ENCODE measurements at places on chromosomes 3 and 15.

DNA sequence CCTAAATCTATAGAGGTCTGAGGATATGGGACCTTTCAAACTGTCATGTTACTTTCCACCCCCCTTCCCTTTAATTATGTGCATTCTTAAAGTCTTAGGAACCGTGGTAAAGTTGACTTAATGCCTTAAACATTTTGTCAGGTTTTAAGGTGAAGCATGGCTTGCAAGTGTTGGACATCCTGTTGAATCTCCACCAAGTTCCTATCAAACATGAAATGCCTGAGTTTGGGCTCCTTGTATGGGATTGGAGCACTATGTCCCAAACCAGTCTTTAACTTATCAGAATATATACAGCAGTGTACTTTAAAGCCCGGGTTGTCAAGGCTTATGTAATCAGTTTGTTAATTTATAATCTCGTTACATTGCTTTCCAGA lies 1.1 kb downstream of the SNRK start:
- DNase-seq: no peak

- DNase-seq: no peak
These were observed 4.7 kb upstream of the COPB2 start for GRCh38 chr3:139394116-139394515.

DNA sequence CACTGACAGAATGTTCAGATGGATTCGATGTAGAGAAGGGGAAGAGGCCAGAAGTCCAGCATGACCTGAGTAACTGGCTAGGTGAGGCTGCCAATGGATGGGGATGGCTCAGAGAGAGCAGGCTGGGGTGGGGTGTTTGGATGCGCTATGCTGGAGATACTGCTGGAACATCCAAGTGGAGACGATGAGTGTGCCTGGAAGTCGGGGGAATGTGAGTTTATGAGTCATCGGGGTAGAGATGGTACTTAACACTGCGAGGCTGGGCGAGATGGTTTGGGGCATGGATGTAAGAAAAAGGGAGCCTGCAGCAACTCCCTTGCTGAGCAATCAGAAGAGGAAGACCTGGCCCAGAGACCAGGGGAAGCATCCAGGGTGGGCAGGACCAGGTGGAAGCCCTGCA lies 180.7 kb downstream of the SLCO3A1 start:
- DNase-seq: no peak

GRCh38 chr3:37990527-37990926 lies at the start of gene VILL:
VILL (plus strand) TSS chr3:37990786; CDS start chr3:37993673, 2,887 bp downstream.
- no peak for DNase-seq

- DNase-seq: peak; percentile 52
These were observed at the start of gene RARB for GRCh38 chr3:25427942-25428788. RARB (plus strand) TSS chr3:25428263; CDS start chr3:25428732, 469 bp downstream.

- DNase-seq: no peak
These were observed 429.3 kb upstream of the PDZRN3 start for GRCh38 chr3:74053970-74054516.

GRCh38 chr3:127888564-127889107 lies 26.4 kb upstream of the KBTBD12 start:
- no peak for DNase-seq

DNA sequence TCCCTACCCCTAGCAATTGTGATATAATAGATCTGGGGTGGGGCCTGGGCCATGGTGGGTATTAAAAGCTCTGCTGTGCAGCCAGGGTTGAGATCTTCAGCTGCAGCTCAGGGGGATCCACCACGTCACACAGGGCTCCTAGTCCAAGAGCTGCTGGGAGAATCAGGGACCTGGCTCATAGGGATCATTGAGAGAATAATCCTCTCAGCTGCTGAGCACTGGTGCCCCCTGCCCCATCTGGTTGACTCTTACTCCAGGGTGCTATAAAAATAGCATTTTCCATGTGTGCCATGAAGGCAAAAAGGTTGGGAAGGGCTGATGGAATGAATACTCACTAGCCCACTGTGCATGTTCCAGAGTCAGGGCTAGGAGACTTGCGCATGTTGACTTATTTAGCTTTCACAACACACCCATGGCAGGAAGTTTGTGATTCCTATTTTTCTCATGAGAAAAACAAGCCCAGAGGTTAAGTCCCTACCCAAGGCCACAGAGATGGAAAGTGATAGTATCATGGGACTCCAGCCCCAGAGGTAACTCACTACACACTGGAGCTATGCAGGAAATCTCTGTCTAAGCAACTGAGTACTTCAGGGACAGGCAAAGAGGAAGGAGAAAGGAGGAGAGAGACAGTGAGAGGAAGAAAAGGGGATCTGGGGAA lies 94.6 kb upstream of the HERC1 start:
- no peak for DNase-seq

- no peak for DNase-seq
These were observed 635.6 kb upstream of the TBL1XR1 start for GRCh38 chr3:177832880-177833279.

DNA sequence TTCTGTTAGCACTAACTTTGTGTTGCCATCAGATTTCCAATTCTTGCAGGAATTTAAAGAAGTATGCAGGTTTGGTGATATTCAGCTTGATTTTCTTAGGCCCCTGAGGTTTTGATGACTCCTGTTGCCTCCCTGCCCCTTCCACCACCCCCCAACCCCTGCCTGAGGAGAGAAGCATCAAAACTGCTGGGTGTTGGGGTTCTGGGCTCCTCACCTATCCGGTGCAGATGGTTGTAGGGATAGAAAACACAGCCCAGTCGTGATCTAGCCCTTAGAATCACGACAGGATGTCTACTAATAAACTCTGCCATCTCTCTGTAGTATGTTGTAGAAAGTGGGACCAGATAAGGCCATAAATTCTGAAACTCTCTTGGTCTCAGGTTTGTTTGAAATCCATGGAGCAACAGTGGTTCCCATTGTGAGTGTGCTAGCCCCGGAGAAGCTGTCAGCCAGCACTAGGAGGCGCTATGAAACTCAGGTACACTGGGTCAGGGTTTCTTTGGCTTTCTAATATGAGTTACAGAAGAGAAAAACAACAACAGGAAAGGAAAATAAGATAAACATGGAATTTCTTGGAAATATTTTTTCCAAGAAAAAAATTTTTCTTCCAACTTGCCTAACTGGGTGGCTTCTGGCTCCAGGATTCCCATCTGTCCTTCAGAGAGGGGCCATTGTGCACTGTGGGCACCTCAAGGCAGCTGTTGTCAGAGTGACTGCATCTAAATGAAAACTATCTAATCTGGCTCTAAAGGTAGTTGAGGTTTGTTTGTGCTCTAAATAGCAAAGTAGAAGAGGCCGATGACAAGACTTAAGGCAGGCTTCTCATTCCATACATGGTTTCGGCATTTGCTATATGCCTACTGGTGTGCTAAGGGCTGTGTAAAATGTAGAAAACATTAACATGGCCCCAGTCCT lies 8.7 kb downstream of the SRP14 start:
- DNase-seq: no peak

- DNase-seq: no peak
These were observed 38.7 kb downstream of the CHST2 start for GRCh38 chr3:143158014-143158988.

DNA sequence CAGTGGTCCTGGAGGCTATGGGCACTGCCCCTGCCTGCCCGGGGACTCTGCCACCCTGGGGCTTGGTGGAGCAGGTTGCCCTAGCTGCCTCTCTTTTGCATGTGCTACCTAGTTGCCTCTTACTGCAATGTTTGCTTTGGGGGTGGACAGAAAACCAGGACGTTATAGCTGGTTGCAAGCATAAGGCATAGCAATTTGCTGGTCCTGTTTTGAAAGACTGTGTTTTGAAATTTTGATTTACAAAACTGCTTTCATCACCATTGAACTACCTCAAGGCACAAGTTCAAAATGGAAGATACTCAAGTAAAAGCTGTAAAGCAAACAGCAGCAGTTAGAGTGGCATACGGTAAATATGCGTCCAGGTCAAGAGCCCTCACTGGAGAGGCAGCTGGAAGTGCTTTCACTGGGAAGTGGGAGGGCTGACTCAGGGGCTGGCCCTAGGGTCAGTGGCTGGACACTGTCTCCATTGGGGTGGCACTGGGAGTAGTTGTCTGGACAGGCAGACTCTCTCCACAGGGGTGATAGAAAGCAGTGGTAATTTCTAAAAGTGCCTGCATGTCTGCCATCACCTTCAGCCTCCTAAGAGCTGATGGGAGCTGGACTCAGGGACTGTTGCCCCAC lies 138.1 kb downstream of the CHDH start:
- DNase-seq: no peak

GRCh38 chr15:70775160-70775559 lies 11.8 kb upstream of the UACA start:
- no peak for DNase-seq

GRCh38 chr3:146195030-146195429 lies 34.0 kb upstream of the PLOD2 start:
- no peak for DNase-seq

DNA sequence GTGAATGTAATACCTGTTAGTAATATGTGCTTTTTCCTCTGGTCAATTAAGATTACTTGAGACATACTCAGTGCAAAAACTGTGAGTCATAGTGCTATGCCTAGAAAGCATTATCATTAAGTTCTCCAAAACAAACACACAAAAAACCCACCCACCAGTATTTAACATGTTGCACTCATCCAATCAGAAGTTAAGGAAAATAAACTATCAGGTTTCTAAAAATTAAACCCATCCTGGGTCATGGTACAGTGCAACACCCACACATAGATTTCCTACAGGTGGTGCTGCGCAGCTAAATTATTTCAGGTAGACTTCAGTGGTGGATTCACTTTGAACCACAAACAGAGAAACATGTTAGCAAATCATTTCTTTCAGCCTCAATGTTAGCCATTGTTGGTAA lies 264.4 kb upstream of the VEPH1 start:
- no peak for DNase-seq

DNA sequence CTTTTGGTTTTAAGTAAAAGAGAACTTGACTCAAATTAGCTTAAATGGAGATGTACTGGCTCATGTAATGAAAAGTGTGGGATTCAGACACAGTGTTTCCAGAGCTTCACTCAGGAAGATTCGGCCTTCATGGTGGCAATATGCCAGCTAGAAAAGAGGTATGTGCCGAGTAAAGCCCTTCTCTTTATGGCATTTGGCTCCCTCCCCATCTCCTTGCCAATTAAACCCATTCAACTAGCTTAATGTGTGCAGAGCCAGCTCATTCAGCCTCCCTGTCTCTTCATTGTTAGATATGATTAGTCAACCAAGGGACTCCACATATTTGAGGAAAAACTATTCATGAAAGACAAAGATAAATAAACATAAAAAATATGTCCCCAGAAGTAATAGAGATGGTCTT lies 15.0 kb upstream of the TRANK1 start:
- DNase-seq: no peak

DNA sequence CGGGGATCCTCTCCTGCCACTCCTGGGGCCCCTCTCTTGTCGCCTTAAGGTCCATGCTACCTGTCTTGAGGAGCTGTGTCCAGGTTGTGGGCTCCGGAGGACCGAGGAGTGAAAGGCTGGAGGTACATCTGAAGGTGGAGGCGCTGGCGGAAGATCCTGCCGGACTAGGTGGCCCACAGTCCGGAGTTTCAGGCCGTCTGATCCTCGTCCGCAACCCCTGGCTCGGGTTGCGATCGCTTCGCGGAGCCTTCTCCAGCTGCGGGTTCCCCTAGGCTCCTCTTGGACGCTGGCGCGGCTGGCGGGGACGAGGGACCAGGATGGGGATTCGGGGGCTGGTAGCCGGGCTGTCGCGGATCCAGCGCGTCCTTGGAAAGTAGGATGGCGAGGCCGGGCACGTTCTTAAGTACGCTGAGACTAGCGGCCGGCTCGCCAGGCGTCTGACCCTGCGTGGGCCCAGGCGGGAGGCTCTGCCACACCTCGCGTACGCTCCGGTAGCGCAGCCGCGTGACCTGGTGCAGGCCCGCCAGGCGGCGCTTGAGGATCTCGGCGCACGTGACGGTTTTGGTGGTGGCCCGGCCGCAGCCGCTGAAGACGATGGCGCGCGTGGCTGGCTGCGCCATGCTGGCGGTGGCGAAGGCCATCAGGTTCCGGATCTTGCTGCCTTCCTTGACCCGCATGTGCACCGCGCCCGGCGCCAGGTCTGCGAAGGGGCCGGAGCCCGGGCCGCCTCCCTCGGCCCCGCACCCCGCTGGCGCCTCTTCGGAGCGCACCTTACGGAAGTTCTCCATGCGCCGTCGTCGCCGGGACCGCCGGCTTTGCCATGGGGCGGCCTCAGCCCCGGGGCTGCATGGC lies 550 bp downstream of the RPP25 start:
- peak; percentile 75 for DNase-seq

- DNase-seq: no peak
These were observed 74.1 kb upstream of the MAP4 start for GRCh38 chr3:48090166-48090939.

- no peak for DNase-seq
These were observed 10.6 kb downstream of the HCN4 start for GRCh38 chr15:73357999-73358665.

GRCh38 chr3:168213920-168214319 lies 118.2 kb upstream of the GOLIM4 start:
- no peak for DNase-seq

DNA sequence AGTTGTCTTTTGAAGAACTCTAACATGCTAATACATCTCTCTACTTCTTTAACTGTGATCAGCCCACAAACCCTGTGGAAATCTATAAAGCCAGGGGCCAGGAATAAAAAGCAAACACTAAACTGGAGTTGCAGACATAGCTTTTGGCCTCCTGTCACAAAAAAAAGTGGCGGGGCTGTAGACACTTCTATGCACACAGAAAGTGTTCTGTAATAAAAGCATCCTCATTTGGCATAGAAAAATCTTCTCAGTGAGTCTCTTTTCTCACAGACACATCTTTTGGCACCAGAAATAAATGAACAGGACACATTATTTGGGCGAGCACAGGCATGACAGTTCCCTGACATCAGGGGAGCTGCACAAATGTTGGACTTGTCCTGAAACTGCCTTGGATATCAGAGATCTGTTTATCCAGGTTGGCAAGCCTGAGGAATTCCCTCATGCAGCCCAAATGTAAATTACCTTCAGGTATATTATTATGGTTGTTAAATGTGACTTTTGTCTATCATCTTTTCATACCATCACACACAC lies 355.4 kb downstream of the FGF12 start:
- DNase-seq: no peak

GRCh38 chr3:126022741-126023359 lies 53.9 kb downstream of the ROPN1B start:
- no peak for DNase-seq

DNA sequence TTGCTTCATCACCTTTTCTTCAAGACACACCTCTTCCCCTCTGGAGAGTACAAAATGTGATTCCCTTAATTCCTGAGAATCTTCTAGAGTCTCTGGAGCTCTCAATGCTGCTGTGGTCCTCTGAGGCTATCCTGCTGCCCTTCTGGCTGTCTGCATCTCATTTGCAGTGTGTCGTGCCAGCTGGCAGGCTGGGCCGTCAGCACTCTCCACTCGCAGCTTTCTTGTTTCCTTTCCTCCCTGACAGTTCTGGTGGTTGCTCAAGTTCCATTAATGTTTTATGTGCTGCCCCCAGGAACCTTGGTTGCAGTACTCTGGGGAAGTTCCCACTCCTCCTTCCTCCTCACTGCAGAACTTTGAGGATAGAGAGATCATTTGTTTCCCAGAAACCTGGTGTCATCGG lies 210.8 kb upstream of the ROPN1 start:
- DNase-seq: no peak

DNA sequence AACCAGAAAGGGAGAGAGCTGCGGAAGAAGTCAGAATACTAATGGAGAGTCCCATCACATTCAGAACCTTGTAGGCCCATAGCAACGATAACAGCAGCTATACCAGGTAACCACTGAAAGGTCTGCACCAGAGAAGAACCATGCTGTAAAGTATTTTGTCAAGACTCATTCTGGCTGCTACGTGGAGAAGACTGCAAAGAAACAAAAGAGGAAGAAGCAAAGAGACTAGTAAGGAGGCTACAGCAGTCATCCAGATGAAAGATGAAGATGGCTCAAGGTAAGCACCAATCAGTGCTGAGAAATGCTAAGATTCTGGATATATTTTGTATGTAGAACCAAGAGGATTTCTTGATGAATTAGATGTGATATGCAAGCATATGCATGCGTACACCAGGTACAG lies 39.6 kb downstream of the ACAP2 start:
- no peak for DNase-seq

All from mesothelial cell of epicardium (in vitro differentiated cells).